ENCODE measurements at places on chromosomes 5 and 9.

GRCh38 chr5:19532936-19533335, 455.1 kb downstream of the CDH18 start:
- no peak for DNase-seq

GRCh38 chr9:136051837-136052471, 43.1 kb downstream of the NACC2 start:
- no peak for DNase-seq

GRCh38 chr5:171714851-171715250, 70.8 kb upstream of the SMIM23 start:
- DNase-seq, result no peak

DNA sequence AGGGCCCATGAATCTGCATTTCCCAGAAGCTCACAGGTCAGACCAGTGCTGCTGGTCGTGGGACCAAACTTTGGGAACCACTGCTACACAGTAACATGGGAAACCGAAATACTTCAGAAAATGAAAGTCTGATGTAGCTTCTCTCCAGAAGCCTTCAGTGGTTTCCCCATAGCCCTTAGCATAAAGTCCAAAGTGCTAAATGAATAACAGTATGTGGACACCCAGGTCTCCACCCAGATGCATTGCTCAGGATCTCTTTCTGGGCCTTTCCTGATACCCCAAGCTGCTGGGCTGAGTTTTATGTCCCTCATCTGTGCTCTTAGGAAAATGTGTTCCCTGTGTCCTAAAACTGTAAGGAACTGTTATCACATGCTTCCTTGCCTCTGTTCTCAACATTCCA, 100.4 kb downstream of the NFIB start:
- no peak for DNase-seq

- no peak for DNase-seq
Observed at GRCh38 chr5:9596171-9596780, 33.9 kb downstream of the TAS2R1 start.

- DNase-seq, result no peak
Observed at GRCh38 chr9:113542741-113543140, 79.2 kb downstream of the RGS3 start.

DNA sequence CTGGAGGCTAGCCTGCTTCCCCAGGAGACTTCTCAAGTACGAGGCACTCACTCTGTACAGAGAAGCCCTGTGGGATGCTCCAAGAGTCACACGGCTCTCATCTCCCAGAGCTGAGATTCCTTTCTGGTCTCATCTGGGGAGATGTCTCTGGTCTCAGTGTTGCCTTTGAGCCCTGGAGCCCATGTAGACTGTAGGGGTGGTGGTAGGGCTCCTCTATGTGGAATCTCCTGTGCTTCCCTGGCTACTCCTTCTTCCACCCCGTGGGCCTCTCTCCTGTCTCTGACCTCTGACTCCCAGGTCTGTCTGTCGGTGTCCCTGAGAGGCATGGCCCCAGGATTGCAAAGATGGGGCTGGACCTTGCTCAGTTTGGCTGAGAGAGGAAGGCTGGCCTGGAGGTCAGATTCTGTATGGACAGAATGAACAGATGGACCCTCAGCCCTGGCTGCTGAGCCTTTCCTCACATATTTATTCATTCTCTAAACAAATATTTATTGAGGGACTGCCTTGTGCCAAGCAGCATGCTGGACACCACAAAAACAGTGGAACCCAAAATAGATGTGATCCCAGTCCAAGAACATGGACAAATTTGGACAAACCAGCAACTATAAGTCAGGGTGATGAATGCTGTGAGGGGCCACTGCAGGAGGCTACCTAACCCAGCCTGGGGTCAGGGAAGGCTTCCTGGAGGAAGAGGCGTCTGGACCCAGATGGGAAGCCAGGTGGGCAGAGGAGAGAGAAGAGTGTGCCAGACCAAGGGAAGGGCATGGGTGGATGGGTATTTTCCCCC, 2.6 kb downstream of the CCL19 start:
- DNase-seq, result no peak

DNA sequence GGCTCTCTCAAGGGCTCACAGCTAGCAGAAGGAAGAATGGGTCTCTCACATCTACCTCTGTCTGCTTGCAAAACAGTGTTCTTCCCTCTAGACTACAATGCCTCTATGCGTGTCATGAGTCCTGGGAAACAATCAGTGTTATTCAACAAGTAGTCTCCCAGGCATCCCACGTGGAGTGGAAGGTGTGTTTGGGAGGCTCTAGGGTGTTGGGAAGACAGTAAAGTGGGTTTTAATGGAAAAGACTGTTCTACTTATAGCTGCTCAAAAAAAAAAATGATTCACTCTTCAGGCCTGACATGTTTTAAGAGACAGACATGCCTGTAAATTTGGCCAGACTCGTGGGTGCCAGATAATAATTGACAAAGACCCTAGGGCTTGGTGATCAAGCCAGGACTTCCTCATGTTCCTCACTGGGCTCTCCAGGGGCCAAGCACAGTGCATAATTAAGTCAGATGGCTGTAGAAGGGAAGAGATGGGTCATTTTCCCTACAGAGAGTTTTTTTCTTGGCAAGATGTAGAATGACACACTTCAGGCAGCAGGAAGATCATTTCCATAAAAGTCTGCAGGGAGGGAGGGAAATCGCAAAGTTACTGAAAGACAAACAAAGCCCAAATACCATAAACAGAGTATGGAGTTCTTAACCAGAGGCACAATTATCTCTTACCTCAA, 246.4 kb downstream of the ACTL7B start:
- no peak for DNase-seq

- DNase-seq, result no peak
Observed at GRCh38 chr9:89465001-89465451, 32.9 kb downstream of the SEMA4D start.

GRCh38 chr9:125455132-125455531, 193.5 kb downstream of the GAPVD1 start:
- DNase-seq, result no peak

DNA sequence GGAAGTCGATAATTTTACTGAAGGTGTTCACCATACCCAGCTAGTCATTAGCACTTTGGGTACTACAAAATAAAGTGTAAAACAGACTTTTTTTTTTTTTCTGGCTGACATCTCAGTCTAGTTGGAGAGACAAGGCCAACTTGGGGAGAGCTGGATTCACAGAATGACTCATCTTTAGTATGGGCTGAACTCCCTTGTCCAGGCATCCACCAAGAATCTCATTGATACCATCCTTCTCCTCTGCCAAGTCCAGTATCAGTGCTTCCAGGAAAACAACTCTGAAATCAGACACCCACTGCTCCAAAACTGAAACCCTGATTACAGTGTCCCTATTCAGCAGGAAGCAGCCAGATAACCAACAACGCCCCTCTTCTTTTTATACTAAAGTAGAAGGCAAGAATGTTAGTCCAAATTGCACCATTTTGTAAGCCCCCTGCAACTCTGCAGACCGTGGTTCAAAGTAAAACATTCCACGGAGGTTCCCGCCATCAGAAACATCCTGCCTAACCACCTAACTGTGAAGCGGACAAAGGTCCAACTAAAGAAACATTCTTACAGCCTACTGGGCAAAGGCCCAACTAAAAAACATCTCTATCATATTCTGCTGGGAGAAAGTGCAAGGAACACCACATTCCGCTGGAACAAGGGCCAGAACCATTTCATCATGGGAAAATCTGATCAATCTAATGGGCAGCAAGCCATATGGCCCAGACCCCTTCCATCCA, 728.2 kb downstream of the BRINP1 start:
- DNase-seq, result no peak

GRCh38 chr5:38923661-38924451, 78.0 kb downstream of the OSMR start:
- no peak for DNase-seq

DNA sequence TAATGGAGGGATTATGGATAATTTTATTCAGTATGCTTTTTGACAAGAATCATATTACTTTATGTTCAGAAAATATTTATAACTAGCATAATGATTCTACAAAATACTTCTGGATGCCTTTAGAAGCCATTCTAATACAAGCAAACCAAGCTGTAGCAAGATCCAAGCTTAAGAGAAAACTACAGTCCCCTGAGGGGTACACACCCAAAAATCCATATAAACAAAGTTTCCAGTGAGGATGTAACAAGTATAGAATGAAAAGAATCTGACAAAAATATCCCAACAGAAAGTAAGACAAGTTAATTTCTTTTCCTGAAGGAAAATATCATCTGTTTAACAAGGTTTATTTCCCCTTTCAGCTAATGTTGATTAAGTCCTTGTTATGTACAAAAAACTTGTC, 53.9 kb downstream of the MLLT3 start:
- DNase-seq, result no peak

DNA sequence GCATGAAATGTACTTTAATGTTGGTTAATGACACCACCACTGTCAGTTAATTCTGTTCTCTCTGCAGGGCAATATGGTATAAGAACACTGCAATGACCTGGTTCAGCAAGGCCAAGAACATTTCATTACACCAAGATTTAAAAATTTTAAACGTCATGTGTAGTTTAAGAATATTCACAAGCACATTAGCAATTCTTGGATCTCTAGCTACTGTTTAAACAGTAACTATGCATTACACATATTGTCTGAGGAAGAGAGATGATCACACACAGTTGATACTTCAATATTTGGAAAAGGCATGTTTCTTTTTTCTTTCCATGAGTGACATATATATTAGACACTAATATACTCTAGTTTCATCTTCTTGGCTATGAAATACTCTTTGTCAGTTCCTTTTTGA, 143.0 kb downstream of the ADAMTS12 start:
- DNase-seq, result no peak

GRCh38 chr5:74394916-74395880, 245.3 kb downstream of the ENC1 start:
- no peak for DNase-seq

DNA sequence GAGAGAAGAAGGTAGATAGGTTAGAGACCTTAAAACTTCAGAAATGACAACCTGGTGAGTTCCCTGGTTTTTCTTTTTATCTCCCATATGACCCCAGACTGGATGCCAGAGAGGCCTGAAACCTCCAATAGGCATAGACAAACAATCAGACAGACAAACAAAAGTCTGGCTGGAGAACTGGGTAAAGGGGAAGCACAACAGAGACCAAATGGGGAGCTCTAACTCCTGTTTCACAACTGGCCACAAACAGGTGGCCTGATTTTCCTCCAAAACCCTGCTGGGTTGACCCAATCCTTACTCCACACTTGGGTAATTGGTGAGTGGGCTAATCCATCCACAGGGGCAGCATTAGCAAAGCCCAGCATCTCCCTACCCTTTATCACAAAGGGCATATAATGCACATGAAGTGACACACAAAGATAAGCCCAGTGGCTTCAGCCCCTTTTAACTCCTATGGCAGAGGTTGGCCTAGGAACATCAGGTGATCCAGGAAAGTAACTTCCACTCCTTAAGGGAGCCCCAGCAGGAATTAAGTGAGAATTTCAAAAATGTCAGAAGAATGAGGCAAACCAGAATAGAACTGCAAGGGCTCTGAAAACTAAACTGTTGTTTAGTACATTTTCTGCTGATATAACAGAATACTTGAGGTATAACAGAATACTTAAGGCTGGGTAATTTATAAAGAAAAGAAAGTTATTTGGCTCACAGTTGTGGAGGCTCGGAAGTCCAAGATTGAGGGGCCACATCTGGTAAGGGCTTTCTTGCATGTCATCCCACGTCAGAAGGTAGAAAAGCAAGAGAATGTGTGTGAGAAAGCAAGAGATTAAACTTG, 60.9 kb upstream of the ROR2 start:
- no peak for DNase-seq

DNA sequence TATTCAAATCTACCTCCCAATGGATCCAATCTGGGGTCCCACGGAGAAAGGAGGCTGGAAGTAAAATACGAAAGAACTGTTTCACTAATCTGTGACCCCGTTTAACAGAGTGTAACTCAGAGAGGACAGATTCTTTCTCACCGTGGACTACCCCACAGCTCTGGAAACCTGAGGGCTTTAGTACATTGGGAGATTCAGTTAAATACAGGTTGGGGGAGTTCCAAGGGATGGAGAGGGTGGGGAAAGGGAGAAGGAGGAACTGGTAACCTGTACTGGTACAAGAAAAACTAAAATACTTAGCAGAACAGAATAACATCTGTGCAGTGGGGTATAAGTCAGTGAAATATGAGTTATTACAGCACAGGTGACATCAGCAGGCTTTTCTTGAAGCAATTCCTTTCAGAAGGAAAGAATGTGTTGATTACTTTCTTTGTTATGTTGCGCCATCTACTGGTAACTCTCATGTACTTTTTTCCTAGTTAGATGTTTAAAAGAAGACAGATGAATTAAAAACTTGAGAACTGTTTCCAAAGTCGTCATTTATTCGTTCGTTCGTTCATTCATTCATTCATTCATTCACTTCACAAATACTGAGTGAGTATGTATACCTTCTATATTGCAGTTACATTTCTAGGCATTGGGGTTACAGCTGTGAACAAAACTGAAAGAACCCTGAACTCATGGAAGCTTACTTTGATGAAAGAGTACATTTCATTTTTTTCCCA, 30.0 kb upstream of the STOM start:
- DNase-seq, result no peak

- no peak for DNase-seq
Observed at GRCh38 chr5:56918054-56918453, 8.7 kb downstream of the SETD9 start.

DNA sequence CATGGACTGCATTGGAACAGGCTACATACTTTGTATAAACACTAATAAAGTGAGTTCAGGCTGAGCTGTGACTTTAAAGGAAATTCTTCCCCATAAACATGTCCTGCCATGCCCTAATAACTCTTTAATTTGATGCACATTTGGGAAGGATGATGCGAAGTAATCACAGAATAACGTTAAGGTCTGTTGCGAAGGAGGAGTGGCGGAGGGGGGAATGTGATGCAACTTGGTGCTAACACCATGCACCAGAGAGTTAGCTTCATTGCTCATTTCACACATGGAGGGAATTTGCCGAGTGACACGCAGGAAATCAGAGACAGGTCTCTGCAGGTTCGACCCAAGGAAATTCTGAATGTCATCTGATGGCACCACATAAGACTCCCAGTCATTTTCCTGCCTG, 32.9 kb downstream of the SLIT3 start:
- no peak for DNase-seq

DNA sequence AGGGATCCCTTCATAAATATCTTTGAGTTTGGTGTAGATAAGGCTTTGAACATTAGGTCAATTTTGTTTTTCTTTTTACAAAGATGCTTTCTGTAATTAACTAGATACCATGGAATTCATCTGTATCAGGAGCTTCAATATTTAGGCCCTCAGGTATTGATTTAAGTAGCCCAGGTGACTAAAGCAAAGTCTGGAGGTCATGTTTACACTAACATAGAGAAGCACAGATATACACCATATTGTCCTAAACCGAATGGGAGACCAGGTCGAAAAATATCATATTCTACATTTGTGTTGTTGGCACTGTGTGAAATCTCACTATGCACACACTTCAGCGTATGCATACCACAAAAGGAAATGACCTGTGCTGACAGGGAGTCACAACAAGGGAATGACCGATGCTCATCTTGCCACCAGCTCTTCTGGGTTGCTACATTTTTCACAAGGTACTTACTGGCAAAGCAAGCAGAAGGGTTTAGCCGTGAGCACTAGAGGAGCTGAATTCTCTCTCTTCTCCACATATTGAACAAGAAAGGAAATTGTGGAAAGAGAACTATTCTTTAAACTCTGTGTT, 98.5 kb upstream of the IL7R start:
- DNase-seq, result no peak

GRCh38 chr9:87872079-87872624, 10.5 kb upstream of the SPATA31E1 start:
- no peak for DNase-seq

- DNase-seq, result no peak
Observed at GRCh38 chr5:60538955-60539866, 160.8 kb downstream of the DEPDC1B start.
